ENCODE measurements at places on chromosomes 12 and 14. TPM values are rescaled to one million over a fixed set of nuclear protein-coding genes. Genes with fewer than 3 reads are reported as not detected.

The NR4A1 gene
- 1.3 TPM for total RNA-seq

The COX6A1 gene
- 252 TPM for total RNA-seq

The DIO2 gene
- 0.13 TPM for total RNA-seq

The CCDC59 gene
- 64.1 TPM for total RNA-seq

The RBM19 gene
- total RNA-seq = 29.3 TPM

The GLRX5 gene
- total RNA-seq = 60.3 TPM

The PRPF39 gene
- total RNA-seq = 43.6 TPM

The ADAM20 gene
- total RNA-seq = 1.2 TPM

The PRR4 gene
- 2.3 TPM for total RNA-seq

The TRAF3 gene
- 27.7 TPM for total RNA-seq

The TMEM63C gene
- total RNA-seq = not detected

The NUAK1 gene
- 43.0 TPM for total RNA-seq

The PSME1 gene
- 90.6 TPM for total RNA-seq

The SOS2 gene
- 36.8 TPM for total RNA-seq

The FBLN5 gene
- total RNA-seq = 2.9 TPM

The RAB21 gene
- total RNA-seq = 52.3 TPM

The R3HDM2 gene
- total RNA-seq = 21.4 TPM

The SLC39A5 gene
- total RNA-seq = not detected

The KRT5 gene
- total RNA-seq = not detected

The PZP gene
- 0.93 TPM for total RNA-seq

The CRIP2 gene
- 173 TPM for total RNA-seq

The FLRT2 gene
- 41.5 TPM for total RNA-seq

The RNASE2 gene
- total RNA-seq = not detected

The SMIM41 gene
- total RNA-seq = not detected

The DNM1L gene
- 143 TPM for total RNA-seq

The PLEKHH1 gene
- 1.1 TPM for total RNA-seq

The RASSF9 gene
- total RNA-seq = 1.7 TPM

The IL26 gene
- total RNA-seq = not detected

The SINHCAF gene
- 122 TPM for total RNA-seq

The ASPG gene
- total RNA-seq = not detected

The PRIMA1 gene
- not detected for total RNA-seq

The P3H3 gene
- 68.3 TPM for total RNA-seq

The LRRIQ1 gene
- 0.72 TPM for total RNA-seq

The GARIN6 gene
- total RNA-seq = not detected

The KLRB1 gene
- not detected for total RNA-seq

The OR10AD1 gene
- not detected for total RNA-seq

The TMPO gene
- total RNA-seq = 237 TPM

The P2RX2 gene
- not detected for total RNA-seq

The KCNC2 gene
- total RNA-seq = not detected

The OR10A7 gene
- not detected for total RNA-seq

The RPL41 gene
- 4,153 TPM for total RNA-seq

The SLC7A8 gene
- 2.4 TPM for total RNA-seq

The PRIM1 gene
- total RNA-seq = 21.8 TPM

The SSTR1 gene
- 1.2 TPM for total RNA-seq

The KRT6C gene
- total RNA-seq = not detected

The CHGA gene
- not detected for total RNA-seq

The OR5AU1 gene
- total RNA-seq = not detected

The LAG3 gene
- 0.14 TPM for total RNA-seq

The PROX2 gene
- not detected for total RNA-seq

The GDF3 gene
- total RNA-seq = 0.65 TPM

The INTS13 gene
- total RNA-seq = 79.8 TPM

The TMEM233 gene
- total RNA-seq = 4.1 TPM

The TOMM20L gene
- total RNA-seq = not detected

The PLCZ1 gene
- total RNA-seq = 0.27 TPM

The ING4 gene
- total RNA-seq = 35.0 TPM

The STYK1 gene
- 14.4 TPM for total RNA-seq

Measured in thoracic aorta endothelial cell (primary cell).